ENCODE measurements at places on chromosomes 11 and 22.

GRCh38 chr22:48152164-48152775, 1389.8 kb downstream of the TBC1D22A start:
- no peak for DNase-seq

GRCh38 chr11:45796461-45796861, 8.5 kb upstream of the SLC35C1 start:
- no peak for DNase-seq

GRCh38 chr11:103601225-103601846, 435.1 kb upstream of the DDI1 start:
- peak; percentile 20 for DNase-seq

DNA sequence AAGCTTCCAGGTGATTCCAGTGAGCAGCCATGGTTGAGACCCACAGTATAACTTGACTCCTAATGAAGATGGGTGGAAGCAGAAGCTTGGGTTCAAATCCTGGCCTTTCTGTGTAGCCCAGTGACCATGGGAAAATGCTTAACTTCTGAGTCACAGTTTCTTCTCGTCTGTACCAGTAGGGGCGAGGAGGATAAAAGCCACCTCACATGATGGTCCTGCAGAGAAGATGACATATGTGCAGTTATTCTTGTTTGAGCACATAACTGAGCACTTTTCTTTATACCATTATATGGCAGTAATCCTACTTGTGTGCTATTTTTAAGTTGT, 4.9 kb downstream of the TMEM109 start:
- DNase-seq, result no peak

GRCh38 chr11:65575568-65576231, at the start of gene EHBP1L1:
TSS of gene EHBP1L1 (plus strand) at chr11:65576053. CDS start at chr11:65576303, 250 bp downstream.
- DNase-seq, result peak; percentile 79

DNA sequence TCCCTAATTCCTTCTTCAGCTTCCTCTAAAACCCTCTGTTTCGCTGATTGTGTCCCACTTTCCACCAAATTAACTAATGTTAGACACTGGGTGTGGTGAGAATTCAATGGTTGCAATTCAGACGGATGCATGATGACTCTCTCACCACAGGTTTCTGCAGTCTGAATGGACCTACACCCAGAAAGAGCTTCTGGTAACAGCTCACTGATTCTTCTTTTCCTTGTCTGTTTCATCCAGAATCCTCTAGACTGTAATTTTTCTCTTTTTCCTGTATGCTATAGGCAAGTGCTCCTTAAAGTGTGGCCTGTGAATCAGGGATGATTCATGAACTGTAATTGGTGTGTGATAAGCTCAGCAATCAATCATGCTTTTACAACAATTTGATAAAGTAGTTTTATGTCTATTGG, 18.1 kb downstream of the MMP10 start:
- DNase-seq, result no peak

DNA sequence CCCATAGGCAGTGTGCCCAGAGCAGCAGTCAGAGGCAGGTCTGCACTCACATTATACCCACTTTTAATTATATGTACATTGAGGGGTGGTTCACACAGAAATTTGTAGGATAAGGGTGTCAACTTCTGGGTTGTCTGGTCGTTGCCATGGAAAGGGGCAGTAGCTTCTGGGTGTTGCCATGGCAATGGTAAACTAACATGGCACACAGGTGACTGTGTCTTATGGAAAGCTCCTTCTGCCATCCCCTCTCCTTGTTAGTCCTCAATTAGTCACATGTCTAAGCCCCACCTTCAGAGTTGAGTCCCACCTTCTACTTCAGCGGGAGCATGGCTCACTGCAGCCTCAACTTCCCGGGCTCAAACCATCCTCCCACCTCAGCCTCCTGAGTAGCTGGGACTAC, 56.3 kb upstream of the ATXN10 start:
- no peak for DNase-seq

DNA sequence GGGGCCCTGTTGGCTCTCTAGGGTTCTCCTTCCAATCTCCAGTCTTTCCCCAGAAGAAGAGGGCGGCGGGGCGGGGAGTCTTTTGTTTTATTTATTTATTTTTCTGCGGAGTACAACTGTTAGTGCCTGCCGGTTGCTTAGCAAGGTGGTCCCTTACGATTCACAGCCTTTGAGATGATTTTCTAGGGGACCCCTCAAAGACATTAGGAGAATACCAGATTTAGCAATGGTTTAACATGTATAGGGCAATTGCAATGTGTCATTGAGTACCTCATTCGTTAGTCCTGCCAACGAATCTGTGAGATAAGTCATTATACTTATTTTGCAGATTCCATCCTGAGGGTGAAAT, 307 bp upstream of the MRPL16 start:
- no peak for DNase-seq

- no peak for DNase-seq
Measured at GRCh38 chr11:3859373-3859881, 4.0 kb downstream of the STIM1 start.

DNA sequence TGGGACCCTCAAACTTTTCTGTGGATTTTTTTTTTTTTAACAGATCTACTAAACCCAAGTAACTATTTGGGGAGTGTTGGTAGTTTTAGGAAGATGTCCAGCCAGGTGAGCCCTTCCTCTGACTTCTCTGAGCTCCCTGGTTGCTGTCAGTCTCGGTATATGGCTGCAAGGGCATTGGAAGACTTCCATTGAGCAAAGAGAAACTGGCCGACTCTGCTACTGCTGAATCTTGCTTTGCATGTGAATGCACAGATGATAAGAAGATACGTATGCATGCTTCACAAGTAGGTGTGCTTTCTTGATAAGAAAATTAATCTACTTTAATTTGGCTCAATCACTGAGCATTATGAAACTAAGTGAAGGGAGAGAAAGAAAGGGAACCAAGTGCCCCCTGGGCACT, 51.1 kb downstream of the BARX2 start:
- no peak for DNase-seq

DNA sequence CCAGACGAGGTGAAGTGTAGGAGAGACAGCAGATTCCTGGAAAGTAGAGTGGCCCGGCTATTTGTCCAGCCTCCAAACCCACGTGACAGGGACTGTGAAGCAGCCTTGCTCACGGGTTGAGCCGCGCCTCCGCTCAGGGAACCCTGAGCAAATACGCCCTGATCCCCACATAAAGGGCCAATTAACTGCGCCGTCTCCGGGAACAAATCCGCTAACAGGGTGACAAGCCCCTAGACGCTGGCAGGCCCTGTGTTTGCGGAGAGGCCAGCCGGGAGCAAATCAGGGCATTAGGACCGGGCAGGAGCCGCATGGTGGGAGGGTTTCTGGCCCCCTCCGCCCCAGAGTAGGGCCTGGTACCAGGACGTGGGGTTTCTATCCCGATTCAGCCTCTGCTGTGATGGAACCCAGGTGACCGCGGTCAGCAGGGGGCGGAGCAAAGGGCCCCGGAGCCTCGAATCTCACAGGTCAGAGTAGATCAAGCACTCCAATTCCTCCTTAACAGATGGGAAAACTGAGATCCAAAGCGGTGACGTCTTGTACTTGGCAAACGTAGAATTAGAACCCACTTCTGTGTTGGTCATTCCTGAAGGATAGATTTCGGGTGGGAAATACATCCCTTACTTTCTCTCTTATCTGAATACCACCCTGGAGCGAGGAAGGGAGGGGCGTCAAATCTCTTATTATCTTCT, 2.0 kb upstream of the ROBO3 start:
- no peak for DNase-seq

DNA sequence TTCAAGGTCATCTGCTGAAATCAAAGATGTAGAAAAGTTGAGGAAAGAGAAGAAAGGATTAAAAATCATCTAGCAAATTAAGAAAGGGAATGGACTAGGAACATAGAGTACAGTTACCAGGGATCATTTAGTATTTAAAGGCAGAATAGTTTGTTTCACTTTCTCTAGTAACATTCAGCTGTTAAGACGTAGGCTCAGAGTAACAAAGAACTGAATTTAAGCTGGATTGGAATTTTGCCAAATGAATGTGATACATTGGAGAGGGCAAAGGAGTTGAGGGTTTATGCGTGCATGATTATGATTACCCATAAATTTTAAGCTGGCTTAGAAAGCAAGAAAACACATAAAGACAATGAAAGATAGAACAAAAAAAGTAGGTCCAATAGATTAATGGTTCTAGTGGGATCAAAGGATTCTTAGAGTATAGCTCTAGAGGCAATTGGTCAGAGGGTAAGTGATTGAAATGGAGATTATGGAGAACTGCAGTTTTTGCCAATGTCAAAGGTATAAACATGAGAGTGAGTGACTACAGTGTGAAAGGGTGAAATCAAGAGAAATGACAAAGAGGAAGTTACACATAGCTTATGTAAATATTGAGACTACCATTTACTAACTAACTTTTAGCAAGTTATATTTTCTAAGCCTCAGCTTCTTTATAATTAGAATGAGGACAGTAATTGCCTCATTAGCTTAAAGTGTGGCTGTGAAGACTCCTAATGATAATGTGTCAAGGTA, 190.0 kb downstream of the GRIA4 start:
- DNase-seq, result no peak

- no peak for DNase-seq
Measured at GRCh38 chr11:56543157-56543556, at the start of gene OR5M11. TSS of gene OR5M11 (minus strand) at chr11:56543257. CDS start at chr11:56543257, 0 bp downstream.

DNA sequence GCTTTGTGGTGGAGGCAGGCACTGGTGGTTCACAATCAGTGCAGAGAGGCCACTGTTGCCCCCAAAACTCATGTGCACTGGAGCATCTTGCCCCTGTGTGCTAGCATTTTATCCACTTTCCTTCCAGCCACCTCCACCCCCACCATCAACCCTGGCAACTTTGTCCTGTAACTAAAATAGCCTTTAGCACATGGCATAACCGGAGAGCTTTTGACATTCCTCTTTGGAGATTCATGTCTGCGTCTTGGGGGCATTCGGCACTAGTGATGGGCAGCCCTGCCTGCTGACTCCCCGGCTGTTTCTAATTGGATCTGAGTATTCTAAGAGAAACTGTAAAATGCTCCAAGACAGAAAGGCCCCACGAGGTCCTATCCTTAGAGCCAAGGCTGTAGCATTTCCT, 15.8 kb downstream of the SHISA8 start:
- no peak for DNase-seq

DNA sequence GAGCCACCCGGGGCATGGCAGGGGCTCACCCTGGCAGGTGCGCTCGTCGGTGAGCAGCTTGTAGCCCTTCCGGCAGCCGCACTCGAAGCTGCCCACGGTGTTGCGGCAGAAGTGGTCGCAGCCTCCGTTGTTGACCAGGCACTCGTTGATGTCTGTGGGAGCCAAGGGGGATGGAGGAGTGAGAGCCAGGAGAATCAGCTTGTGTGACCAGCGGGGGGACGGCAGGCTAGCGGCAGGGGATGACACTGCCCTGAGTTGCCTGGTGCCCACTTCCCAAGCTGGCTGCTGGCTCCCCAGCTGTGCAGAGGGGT, 44.7 kb upstream of the TTLL12 start:
- DNase-seq, result no peak

DNA sequence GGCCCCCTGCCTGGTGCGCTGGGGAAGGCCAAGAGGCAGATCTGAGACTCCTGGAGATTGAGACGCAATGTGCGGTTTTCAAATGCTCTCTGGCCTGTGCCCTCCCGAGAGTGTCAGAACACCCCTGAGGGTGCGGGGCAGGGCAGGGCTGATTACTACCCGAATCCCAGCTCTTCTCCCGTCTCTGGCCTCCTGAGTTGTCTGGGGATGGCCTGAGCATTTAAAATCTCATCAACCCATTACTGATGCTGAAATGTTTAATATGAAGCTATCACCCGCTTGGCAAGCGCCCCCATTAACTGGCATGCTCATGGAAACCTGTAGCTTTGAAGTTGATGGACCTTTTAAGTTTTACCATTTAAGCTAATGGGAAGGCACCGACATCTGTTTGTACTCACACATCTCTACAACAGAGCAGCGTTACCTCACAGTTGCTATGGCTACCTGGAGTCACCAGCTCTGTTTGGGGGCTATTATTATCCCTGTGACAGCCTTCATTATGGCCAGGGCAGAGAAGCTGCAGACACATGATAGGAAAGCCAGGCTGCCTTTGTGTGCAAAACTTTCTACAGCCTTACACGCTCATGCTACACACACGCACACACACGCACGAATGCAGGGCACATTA, 3.6 kb upstream of the MB start:
- no peak for DNase-seq

GRCh38 chr22:35131525-35132000, 65.6 kb downstream of the ISX start:
- DNase-seq, result no peak

DNA sequence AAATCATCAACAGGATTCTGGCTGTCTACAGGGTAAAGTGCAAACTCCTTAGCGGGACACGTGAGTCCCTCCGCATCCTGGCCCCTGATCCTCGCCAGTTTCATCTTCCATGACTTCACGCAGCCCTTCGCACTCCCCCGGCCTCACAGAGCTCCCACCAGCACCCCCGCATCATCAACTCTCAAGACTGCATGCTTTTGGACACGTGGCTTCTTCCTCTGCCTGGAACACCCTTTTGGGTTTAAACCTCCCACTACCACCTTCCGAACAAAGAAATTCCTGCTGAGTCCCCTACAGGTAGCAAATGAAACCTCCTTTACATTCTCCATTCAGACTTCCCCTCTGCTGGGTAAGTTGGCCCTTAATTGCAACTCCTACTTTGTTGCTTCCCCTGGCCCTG, 12.6 kb upstream of the EIF3M start:
- no peak for DNase-seq

DNA sequence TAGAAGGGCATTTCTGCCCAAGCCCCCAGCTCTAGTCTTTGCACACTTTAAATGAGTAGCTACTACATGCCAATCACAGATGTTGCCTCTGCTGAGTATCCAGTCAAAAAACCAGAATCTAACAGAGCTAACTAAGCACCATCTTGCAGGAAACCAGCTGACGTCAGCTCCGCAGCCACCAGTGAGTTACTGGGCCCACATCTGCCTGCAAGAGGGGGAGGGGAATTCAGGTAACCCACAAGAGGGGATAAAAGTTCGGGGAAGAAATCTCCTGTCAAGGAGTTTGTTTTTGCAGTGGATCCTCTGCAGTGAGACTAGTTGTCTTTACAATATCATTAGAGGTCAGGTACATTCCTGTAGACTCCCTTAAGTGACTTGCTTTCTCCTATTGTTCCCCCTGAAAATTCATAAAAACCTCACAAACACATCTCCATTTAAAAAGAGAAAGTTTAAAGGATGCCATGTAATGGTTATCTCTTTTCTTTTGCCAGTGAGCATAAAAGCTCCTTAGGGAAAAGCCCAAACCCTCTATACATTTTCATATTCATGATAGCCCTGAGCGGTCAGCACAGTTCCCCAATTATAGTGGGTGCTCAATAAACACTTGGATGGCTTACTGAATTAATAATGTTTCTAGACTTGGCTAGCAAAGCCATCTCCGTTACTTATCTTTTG, 9.3 kb downstream of the CD44 start:
- no peak for DNase-seq

DNA sequence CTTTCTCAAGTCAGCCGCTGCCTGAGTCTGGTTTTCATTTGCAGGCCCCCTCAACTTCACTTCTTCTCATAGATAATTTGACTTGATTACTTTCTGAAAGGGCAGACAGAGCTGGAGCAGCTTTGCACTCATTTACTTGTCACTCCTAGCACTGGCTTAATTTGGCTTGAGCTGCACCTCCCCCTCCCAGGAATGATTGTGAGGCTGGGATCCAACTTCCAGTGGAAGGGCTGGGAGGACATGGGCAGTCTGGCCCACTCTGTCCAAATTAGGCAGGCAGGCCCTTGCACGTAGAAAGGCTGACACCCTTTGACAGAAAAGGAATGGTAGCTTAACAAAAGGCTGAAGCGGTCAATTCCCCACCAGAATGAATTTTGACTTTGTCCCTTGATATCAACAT, 453.9 kb downstream of the ETS1 start:
- DNase-seq, result no peak

GRCh38 chr11:134512061-134512460, 100.0 kb upstream of the B3GAT1 start:
- DNase-seq, result no peak

GRCh38 chr11:63719987-63720386, 38.7 kb downstream of the RTN3 start:
- no peak for DNase-seq

GRCh38 chr11:122344215-122344614, 228.2 kb upstream of the BLID start:
- DNase-seq, result no peak

Data from CD4-positive, alpha-beta T cell treated with Interleukin-15 for 4 hours (primary cell).